ENCODE measurements at places on chromosomes 1 and 21.

DNA sequence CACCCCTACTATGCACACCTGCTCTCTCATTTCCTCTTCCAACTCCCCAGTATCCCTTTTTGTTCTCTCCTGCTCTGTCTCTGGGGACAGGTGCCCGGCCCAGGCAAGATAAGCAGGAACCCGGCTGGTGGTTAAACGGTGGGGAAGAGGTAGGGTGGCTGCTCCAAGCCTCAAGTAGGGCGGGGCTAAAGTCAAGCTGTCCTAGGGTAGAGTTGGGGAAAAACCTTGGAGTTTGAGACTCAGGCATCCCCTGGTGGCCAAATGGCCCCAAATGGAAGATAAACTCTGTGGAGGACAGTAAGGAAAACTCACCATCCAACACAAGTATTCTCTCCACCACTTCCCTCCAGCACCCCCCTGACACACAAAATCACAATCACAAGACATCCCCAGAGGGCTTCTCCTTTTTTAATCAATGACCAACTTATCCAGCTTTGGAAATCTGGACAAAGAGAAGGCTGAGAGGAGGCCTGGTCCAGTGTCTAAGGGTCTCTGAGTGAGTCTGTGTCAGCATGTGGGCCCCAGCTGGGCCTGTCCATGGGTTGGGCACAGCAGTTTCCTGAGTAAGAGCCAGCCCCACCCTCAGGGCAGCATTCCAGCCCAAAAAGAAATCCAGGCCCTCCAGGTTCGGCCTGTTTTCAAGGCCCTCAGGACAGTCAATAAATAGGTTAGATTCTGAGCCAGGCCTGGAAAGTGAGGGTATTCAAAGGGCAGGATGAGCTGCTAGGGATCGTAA lies 9.8 kb downstream of the POMGNT1 start:
- DNase-seq = no peak

DNA sequence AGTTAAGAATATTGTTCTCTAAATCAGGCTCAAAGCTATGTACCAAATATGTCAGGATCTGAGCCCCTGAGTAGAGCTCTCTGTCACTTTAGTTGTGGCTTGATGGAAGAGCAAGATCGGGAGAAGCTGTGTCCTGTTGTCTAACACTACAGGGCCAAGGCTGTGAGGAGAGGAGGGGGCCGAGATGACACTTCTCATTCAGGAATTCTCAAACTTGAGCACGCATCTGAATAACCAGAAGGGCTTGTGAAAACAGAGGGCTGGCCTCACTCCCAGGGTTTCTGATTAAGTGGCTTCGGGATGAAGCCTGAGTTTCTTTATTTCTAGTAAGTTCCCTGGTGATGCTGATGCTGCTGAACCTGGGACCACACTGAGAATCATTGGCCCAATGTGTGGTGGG lies 209.2 kb upstream of the DAB1 start:
- DNase-seq = no peak

GRCh38 chr21:26555540-26556146 lies 17.4 kb downstream of the CYYR1 start:
- no peak for DNase-seq

DNA sequence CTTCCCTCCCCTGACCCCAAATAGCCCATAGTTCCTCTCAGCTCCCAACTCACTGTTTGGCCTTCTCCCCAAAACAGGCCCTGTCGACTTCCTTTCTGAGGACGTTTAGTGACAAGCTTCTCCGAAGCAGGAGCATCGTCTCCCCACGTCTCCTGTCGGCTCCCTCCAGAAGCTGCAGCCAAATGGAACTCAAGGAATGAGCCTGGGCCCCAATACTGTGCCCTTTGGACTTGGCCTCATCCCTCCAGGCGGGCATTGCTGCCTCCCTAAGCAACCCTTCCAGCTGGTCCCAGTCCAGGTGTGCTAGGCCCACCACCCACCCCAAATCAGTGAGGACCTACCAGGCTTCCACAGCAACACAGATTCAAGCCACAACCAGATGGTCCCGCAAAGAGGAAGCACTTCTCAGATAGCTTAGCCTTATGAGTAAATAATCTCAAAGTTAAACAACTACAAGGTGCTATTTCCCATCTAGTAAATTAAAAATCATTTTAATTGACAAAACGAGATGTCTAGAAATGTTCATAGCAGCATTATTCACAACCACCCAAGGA lies 33.0 kb downstream of the ACOT7 start:
- no peak for DNase-seq

DNA sequence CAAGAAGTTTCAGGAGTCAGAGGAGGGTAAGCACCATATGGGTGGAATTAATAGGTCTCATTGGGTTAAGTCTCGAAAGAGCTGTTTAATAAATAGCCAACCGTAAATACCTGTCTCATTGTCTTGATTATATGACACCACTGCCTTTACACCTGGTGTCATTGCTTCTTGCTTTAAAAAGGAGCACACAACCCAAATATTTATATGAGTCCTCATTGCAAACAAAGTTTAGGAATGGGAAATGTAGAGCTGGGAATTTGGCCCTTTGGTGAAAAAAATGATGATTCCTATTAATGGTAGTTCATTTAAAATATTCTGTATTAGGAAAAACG lies 2.1 kb downstream of the BACH1 start:
- DNase-seq = no peak

- no peak for DNase-seq
Measured at GRCh38 chr1:99566290-99567021, 79.5 kb upstream of the PALMD start.

DNA sequence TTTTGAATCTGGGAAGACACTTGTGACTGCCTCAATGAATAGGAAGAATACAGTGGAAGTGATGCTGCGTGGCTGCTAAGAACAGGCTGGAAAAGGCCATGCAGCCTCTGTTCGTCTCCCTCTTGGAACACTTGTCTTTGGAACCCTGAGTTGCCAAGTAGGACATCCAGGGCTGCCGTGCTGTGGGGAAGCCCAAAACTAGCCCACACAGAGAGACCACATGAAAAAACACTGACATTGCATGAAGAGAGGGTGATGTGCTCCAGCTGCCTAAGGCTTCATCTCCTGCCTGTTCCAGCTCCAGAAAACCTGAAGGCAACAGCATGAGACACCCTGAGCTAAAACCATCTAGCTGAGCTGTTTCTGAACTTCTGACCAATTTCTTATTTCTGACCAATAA lies 61.1 kb upstream of the GNG4 start:
- DNase-seq = no peak

- DNase-seq = no peak
Measured at GRCh38 chr1:44077421-44077820, 41.2 kb upstream of the KLF17 start.

- DNase-seq = no peak
Measured at GRCh38 chr1:31790641-31791091, 25.2 kb downstream of the SPOCD1 start.

DNA sequence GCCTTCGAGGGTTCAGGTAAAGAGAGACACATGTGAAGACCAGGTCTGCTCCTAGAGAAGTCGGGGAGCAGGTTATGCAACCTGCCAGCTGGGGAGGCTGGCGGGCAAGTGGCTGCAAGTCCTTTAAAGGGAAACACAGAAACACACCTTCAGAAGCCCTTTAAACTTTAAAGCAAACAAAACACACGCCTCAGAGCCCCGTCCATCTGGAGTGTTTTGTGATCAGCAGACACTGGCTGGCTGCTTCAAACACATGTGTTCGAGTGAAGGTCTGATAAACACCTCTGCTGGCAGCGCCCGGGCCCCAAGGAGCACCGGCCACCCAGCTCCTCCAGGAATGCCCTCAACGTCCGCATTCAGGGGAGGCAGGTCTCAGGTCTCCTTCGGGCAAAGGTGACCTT lies 15.2 kb downstream of the RIPK4 start:
- no peak for DNase-seq

- DNase-seq = no peak
Measured at GRCh38 chr1:36034692-36035091, 49.2 kb upstream of the TEKT2 start.

- no peak for DNase-seq
Measured at GRCh38 chr21:37615962-37616361, 249.4 kb downstream of the DYRK1A start.

DNA sequence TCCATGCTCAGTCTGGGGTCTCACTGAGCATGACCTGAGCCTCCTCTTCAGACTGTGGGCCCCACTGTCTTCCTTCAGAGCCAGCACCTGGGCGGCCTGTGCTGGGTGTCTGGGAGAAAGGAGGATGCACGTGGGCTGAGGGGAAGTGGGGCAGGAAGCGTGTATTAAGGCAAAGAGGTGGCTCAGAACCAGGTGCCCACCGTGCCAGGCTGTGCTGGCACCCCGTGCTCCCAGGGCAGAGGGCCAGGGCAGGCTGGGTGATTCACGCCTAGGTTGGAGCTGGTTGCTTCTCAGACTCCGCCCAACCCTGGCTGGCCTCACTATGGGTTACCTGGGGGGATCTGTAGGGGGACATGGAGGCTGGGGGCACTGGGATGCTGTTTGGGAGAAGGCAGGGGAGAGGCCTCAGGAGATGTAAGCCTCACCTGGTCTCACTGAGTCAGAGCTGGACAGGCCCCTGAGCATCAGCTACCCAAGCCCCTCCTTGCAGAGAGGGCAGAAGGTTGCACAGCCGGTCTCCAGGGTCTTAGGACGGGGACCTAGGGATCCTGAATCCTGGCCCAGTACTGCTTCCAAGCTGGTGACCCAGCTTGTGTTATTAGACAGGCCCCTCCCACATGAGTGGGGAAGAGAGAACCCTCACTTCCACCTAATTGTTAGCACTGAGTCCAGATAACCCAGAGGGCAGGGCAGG lies 18.6 kb upstream of the PADI1 start:
- no peak for DNase-seq

DNA sequence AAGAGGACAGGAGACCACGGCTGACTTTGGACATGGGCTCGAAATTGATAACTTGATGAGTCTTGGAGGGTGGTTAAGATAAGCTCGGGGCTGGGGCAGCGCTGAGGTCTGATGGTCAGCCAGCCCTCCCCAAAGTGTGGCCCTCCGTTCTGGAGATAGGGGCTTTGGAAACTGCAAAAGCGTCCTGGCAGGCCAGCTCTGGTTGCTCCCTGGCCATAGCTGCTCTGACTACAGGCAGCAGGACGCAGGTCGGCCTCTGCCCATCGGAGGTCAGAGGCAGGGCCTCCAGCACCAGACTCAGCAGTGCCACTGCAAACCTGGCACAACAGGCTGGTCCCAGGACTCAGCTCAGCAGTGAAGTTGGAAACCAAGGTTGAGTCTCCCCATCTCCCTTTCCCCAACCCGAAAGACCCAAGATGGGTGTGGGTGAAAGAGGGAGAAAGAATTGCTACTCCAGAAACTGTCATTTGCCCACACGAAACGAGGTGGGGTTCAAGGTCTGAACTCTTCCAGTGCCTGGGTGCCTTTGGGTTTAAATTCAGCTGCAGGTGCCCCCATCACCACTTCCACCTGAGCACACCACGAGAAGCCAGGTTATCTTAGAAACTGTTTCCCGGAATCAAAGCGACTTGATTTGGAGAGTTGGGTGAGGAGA lies 4.8 kb downstream of the SIM2 start:
- peak; percentile 53 for DNase-seq

DNA sequence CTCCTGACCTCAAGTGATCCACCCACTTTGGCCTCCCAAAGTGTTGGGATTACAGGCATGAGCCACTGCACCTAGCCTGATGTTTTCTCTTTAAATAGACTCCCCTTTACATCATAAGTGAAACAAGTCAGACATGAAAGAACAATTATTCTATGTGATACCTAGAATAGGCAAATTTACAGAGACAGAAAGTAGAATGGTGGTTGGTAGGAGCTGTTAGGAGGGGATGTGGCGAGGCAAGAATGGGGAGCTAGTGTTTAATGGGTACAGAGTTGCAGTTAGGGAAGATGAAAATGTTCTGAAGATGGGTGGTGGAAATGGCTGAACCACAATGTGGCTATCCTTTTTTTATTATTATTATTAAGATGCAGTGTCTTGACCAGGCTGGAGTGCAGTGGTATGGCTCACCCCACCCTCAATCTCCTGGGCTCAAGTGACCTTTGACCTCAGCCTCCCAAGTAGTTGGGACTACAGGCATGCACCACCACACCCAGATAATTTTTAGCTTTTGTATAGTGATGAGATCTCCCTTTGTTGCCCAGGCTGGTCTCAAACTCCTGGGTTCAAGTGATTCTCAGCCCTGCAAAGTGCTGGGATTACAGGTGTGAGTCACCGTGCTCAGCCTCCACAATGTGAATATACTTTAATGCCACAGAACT lies 28.4 kb downstream of the ELF3 start:
- no peak for DNase-seq

- peak; percentile 53 for DNase-seq
Measured at GRCh38 chr1:23699280-23700179, 7.9 kb downstream of the RPL11 start.

GRCh38 chr1:100710906-100711682 lies 8.4 kb upstream of the VCAM1 start:
- DNase-seq = no peak

- no peak for DNase-seq
Measured at GRCh38 chr1:200969726-200970561, 53.6 kb downstream of the KIF21B start.

GRCh38 chr1:101697072-101697471 lies 299.7 kb downstream of the OLFM3 start:
- no peak for DNase-seq

GRCh38 chr1:103457886-103458455 lies 67.5 kb upstream of the RNPC3 start:
- DNase-seq = no peak

GRCh38 chr1:12249181-12249580 lies 19.4 kb downstream of the VPS13D start:
- no peak for DNase-seq

GRCh38 chr1:81841795-81842194 lies 41.1 kb downstream of the ADGRL2 start:
- no peak for DNase-seq

GRCh38 chr1:153919876-153920852 lies 2.6 kb downstream of the GATAD2B start:
- DNase-seq = no peak

- DNase-seq = no peak
Measured at GRCh38 chr1:25135909-25136308, 96.4 kb downstream of the SYF2 start.
